ENCODE measurements at places on chromosomes 6 and 20. TPM values are rescaled to one million over a fixed set of nuclear protein-coding genes. Genes with fewer than 3 reads are reported as not detected.

Gene MC3R
- total RNA-seq: not detected

Gene DEFB123
- total RNA-seq: not detected

Gene ACSS1
- 0.32 TPM for total RNA-seq

- peak; percentile 69 for DNase-seq
Measured at GRCh38 chr6:146598772-146599405, at the start of gene ADGB. TSS of gene ADGB (plus strand) at chr6:146598972. CDS start at chr6:146599041, 69 bp downstream.

- no peak for DNase-seq
Measured at GRCh38 chr6:16224409-16224808, 14.0 kb upstream of the GMPR start.

GRCh38 chr20:45085289-45085688 is 15.6 kb downstream of the KCNS1 start:
- DNase-seq: no peak

GRCh38 chr6:37016995-37017394 is 11.5 kb downstream of the FGD2 start:
- DNase-seq: no peak

Gene ULBP3
- total RNA-seq: 10.5 TPM

DNA sequence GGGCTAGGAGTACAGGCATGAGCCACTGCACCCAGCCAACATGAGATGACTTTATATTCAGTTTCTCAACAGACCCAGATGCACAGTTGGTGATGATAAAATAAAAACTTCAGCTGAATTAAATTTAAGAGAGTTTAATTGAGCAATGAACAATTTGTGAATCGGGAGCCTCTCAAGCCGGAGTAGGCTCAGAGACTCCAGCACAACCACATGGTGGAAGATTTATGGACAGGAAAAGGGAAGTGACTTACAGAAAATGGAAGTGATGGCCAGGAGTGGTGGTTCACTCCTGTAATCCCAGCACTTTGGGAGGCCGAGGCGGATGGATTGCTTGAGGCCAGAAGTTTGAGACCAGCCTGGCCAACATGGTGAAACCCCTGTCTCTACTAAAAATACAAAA is 10.4 kb upstream of the BCAS4 start:
- DNase-seq: no peak

- DNase-seq: no peak
Measured at GRCh38 chr6:157985378-157986155, 3.9 kb downstream of the SYNJ2 start.

GRCh38 chr6:41732591-41733359 is 2.6 kb downstream of the TFEB start:
- DNase-seq: peak; percentile 55

DNA sequence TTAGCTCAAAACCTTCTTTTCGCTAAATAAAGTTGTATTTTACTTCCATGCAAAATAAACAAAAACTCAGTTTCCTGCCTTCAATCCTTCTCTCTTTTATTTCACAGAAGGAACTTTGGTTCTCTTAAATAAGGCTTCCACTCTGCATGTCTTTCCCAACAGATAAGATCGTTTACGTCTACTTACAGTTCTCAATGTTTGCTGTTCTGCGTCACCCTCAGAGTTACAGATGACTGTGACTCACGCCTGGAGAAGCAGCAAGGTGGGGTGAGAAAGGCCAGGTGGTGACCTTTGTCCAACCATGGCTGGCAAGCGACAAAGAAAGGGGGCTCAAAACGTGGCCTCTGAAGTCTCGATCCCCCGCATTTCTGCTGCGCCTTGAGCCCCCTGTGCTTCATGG is 51.4 kb upstream of the RPS6KA2 start:
- DNase-seq: peak; percentile 50

Gene MUC21
- total RNA-seq: not detected

DNA sequence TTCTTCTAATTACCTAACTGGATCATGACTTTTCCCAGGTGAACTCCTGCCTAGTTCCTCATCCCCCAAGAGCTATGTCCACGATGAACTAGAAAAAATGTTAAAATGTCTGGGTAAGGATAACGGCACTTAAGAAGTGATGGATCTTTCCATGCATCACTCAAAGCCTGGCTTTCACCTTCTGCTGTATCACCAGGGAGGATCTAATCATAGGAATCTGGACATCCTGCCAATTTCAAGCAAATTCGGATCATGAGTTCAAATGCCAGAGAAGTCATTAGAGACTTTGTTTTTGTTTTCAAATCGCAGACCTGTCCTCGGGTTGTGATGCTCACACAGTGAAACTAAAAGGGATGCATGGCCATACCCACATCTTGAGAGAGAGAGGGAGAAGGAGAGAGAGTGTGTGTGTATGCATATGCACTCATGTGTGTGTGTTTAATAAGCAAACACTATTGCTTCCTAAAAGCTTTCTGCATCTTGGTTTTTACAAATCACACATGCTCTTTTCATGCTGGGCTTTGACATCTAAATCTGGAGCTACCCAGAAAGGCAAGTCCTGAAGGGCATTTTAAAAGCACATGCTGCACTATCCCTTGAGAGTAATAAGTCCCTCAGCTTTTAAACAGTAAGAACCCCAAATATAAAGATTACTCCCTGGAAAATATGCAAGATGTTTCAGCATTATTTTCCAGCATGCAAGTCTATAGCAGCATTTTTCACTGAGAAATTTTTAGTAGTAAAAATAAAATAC is 524.6 kb upstream of the NOX3 start:
- DNase-seq: no peak

GRCh38 chr20:9927224-9927623 is 88.3 kb upstream of the PAK5 start:
- DNase-seq: no peak

Gene PROCR
- total RNA-seq: 60.0 TPM

Gene HSPA1A
- 163 TPM for total RNA-seq

Gene EYS
- total RNA-seq: 0.99 TPM

DNA sequence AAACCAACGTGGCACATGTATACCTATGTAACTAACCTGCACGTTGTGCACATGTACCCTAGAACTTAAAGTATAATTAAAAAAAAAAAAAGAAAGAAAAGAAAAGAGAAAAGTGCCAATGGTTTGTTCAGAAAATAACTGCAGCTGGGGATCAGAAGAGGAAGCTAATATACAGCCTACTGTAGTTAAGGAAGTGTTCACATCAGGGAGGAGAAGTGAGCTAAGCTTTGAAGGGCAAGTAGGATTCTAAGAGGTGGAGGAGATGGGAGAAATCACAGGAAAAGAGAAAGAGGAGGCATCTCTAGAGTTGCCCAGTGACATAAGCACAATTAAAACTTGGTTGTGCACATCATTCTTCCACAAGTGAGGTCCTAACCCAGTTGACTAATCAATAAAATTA is 214.4 kb upstream of the DTNBP1 start:
- no peak for DNase-seq

DNA sequence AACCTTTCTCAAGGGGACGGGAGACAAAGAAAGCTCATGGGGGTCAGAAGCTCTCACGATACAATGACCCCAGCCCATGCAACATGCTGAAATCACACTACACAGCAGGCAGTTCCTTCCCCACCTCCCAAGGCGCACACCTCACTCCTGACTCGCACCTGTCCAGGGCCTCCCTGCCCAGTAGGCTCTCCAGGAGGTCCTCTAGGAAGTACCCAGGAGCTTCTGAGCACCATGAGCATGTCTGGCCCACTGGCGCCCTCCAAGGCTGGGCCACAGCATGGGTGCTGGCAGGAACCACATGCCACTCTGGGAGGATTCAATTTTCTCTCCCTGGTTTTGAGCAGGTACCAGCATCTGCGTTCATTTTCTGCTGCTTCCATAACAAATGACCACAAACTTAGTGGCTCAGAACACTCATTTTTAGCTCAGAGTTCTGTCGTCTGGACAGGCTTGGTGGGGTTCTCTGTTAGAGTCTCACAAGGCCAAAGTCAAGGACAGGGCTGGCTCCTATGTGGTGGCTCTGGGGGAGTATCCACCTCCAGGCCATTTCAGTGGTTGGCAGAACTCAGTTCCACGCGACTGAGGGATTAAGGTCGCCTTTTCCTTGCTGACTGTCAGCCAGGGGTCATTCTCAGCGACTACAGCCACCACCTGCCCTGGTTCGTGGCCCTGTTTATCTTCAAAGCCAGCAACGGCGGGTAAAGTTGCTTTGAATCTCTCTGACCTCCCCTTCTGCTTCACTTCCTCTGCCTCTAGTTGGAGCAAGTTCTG is 32.7 kb downstream of the ACSS1 start:
- no peak for DNase-seq

Gene SERPINB6
- total RNA-seq: 209 TPM

GRCh38 chr6:52361945-52362442 is at the start of gene PAQR8:
TSS of gene PAQR8 (plus strand) at chr6:52362151. CDS start at chr6:52403214, 41,063 bp downstream.
- DNase-seq: peak; percentile 67

Gene LAMA2
- 3.8 TPM for total RNA-seq

GRCh38 chr6:93849857-93850256 is 430.5 kb upstream of the EPHA7 start:
- no peak for DNase-seq

DNA sequence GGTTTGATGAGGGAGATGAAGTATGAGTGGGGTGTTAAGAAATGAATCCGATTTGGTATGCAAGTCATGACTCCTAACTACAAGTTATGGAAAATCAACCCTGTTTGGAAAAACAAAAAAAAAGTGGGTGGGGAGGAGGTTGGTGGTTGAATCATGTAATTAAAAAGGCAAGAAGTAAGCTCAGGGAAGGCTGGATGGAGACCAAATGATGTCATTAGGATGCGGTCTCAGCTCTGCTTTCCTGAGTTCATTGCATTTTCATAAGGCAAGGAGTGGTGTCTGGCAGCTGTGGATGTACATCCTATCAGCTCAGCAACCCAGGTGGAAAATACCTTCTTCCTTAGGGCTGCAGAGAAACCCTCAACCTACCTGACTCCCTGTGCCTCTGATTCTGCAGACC is 60.4 kb upstream of the AKAP12 start:
- DNase-seq: peak; percentile 91

GRCh38 chr6:7726416-7727085 is 652 bp downstream of the BMP6 start:
- DNase-seq: peak; percentile 25

- DNase-seq: no peak
Measured at GRCh38 chr6:44849806-44850205, 462.3 kb downstream of the CDC5L start.

Gene IBTK
- total RNA-seq: 36.7 TPM

DNA sequence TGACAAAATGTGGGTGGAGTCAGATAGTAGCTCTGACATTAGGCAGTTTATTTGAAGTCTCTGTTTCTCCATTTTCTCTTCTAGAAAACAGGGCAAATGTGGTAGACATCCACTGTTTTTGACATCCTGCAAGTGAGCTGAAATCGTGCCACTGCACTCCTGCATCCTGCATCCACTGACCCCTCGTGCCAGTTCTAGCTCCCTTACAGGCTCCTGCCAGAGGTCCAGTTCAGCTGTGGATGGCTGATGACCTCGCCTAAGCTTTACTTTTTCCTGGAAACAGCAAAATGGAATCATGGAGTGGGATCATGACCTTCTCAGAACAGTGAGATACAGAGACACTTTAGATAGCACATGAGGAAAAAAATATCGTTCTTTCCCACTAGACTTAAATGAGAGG is 58.5 kb downstream of the TULP4 start:
- no peak for DNase-seq

DNA sequence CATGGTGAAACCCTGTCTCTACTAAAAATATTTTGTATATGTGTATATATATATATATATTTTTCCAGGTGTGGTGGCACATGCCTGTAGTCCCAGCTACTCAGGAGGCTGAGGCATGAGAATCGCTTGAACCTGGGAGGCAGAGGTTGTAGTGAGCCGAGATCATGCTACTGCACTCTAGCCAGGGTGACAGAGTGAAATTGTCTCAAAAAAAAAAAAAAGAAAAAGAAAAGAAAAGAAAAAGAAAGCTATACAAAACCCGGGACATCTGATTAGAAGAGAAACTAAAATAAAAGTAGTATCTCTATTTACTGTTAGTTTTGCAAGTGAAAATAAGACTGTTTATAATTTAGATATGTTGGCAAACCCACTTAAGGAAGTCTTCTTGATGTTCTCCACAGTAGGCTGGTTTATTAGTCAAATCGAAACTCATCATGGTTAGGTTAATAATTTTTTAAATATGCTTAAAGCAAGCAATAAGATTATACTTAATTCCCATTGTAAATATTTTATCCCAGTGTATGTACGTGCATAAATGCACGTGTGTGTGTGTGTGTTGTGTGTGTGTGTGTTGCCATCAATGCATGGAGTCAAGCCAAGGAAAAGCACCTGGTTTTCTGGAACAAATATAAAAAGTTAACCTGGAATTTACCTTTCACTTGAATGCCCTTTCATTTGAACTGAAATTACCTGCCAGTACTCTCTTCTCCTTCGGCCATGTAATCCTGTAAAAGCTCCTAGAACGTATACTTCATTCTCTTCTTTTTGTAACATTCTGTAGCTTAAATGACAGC is 7.1 kb downstream of the VNN2 start:
- DNase-seq: no peak

GRCh38 chr6:26234421-26235301 is 130.3 kb upstream of the BTN3A2 start:
- DNase-seq: peak; percentile 94

DNA sequence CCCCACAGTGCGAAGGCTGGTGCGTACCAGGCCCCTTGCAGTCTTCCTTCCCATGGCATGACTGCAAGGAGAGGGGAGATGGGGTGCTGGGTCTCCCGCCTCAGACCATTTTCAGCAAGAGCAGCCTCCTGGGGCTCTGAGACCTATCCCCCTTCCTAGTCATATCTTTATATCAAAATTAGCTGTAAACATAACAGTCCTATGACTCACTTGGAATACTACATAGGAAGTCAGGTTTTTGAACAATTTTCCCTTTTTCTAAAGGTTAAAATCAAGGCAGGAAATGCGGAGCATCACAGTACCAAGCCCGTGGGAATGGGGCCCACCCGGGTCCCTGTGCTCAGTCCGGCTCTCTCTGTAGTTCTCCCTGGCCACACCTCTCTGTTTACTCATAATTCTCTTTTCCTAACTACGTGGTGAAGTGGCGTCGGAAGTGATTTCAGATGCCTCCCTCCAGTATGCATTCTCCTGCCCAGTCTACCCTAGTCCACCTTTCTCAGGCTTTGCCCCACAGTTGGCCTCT is 109.8 kb upstream of the TMEM170B start:
- peak; percentile 93 for DNase-seq

Measured in M059J (cell line).